ENCODE measurements at places on chromosomes 4 and X. TPM values are rescaled to one million over a fixed set of nuclear protein-coding genes. Genes with fewer than 3 reads are reported as not detected.

DNA sequence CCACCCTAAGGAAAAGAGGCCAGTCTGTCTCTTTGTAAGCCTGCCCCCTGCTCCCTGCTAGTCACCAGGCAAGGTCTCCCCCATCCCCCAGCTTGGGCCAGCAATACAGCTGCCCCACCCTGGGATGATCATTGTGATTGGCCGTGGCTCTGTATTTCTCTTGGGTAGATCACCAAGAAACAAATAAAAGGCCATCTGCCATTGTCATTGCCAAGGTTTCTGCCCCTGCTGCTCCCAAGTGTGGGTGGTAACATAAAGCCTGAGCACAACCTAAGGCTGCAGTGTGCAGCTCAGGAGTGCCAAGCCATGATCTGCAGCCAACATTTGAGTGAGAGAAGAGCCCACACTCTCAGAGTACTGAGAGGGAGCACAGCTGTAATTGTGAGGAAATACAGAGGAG, 241.0 kb upstream of the POF1B start:
- no peak for DNase-seq

DNA sequence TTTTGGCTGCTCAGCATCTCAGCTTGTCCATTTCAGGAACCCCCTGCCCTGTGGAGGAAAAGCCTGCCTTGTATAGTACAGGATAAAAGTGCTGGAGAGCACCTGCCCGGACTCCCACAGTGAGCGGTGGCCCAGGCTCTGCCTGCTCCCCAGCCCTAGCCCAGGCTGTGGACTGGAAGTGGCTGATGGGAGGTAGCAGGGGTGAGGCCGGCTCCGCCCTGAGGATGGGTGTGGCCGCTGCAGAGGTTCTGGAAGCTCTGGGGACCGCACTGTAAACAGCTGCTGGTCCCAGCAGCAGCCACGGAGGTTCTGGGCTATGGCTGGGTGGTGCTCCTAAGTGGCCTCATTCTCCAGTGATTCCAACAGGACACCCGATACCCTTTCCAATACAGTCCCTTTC, 56.6 kb upstream of the HELT start:
- DNase-seq: no peak

DNA sequence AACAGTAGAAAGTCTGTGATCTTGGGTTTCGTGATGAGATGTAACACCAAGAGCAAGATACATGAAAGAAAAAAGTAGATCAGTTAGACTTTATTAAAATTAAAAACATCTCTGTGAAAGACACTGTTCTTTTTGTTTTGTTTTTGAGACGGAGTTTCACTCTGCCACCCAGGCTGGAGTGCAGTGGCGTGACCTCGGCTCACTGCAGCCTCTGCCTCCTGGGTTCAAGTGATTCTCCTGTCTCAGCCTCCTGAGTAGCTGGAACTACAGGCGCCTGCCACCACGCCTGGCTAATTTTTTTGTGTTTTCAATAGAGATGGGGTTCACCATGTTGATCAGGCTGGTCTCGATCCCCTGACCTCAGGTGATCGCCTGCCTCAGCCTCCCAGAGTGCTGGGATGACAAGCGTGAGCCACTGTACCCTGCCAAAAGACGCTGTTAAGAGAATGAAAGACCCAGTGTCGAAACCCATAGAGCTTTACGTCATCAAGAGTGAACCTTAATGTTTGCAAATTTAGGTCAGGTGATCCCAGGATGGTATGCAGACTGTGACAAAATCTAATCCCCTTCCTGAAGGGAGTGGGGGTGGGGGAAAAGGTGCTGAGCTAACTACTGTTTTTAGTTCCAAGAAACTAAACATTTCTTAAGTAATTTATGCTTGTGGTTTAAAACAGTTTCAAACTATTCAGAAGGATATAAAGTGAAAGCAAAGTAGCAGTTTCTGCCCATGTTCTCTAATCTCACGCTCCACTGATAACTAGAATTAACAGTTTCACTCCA, 8.0 kb downstream of the OFD1 start:
- DNase-seq: no peak

DNA sequence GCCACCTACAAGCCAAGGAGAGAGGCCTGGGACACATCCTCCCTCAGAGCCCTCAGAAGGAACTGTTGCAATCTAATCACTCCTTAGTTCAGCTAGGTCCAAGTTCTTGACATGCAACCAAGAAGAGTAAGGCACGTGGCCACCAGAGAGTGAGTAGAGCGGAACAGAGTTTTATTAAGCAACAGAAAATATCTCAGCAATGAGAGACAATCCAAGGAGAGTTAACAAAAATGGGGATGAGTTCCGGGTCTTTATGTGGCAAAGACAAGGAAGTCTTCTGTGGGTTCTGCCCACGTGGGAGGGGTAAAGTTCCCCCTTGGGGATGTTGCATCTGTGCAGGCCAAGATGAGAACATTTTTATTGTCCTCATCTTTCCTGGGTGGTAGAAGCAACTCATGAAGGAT, 38.5 kb upstream of the PROM1 start:
- DNase-seq: peak; percentile 76

DNA sequence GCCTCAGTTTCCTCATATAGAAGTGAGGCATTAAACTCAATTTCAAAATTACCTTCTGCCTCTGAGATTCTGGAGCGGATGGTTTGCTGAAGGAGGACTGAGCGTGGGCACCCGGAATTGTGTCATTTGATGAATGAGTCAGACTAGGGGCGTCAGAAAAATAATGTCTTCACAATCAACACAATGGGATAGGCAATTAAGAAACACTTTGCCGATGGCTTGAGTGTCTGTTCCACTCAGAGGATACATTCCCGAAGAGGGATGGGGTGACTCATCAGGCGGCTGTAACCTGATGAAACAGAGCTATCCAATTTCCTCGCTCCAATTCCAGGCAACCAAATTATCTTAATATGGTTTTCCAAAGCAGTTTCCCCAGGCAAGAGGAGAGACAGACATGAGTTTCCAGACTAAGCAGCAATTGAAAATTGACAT, 1.2 kb upstream of the CHRNA9 start:
- no peak for DNase-seq

DNA sequence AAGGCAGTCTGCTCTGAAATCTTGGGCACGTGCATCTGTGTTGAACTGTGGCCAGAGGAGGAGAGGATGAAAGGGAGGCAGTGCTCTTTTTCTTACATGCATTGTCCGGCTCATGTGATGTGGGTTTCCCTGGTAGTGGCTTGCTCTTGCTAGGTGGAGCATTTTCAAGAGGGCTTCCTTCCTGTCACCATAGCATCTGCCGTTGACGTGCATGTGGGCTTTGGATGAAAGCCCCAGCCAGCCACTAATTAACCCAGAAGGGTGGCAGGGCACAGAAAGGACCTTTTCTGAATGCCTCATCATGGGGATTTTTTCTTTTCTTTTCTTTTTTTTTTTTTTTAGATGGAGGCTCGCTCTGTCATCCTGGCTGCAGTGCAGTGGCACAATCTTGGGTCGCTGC, 121.3 kb downstream of the GPR143 start:
- DNase-seq: no peak

DNA sequence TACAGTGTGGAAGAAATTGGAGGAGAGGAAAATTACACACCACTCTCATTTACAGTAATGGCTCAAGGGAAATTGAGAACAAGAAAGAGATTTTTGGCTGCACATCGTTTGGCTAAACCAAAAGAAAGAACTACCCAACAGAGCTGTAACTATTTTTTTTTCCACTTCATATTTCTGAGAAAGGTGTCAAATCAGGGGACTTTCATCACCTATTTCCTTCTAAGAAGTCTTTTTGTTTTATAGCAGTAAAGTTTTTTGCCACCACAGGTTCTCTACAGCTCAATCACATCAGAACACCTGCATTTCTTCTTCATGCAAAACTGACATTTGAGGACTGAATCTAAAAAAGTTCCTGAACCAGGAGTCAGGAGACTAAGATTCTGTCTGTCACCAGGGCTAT, 57.5 kb upstream of the TNIP3 start:
- DNase-seq: no peak

GRCh38 chr4:25457053-25457715, 80.1 kb downstream of the ANAPC4 start:
- no peak for DNase-seq

Gene KIT
- 59.9 TPM for total RNA-seq

Gene MAGED4B
- total RNA-seq: 20.8 TPM

Gene WDR13
- 175 TPM for total RNA-seq

Data from thyroid gland (tissue), 4 donors.